ENCODE measurements at places on chromosomes 1 and 21.

DNA sequence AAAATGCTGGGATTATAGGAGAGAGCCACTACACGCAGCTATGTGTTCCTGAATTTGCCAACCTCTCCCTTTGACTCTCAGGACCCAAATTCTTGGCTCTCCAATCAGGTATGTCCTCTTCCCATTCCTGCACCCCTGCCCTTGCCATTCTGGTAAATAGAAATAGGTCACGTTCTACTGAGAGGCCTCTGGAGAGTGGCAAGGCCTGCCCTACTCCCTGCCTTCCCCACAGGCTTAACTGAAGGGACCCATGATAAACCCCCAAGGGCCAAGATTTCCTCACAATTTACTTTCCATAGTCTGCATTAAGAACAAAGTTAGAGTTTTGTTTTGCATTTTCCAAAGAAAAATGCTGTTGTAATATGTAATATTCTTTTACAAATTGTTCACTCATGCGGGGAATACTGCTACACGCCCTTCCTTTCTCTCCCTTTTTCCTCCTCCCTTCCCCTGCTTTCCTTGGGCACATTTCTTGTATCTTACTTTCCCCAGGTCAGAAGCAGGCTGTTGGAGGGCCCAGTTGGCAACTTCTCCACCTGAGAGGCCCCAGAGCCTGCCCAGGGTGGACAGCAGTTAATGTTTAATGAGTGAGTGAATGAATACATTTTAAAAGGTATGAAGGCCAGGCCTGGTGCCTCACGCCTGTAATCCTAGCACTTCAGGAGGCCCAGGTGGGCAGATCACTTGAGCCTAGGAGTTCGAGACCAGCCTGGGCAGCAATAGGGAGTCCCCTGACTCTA, 33.9 kb upstream of the PUM1 start:
- no peak for DNase-seq

GRCh38 chr1:219185486-219186117, 11.9 kb downstream of the LYPLAL1 start:
- DNase-seq = no peak

- DNase-seq = peak; percentile 88
These were observed 15.8 kb downstream of the TCP10L start for GRCh38 chr21:32569261-32570230.

GRCh38 chr1:23742670-23743286, 493 bp upstream of the ELOA start:
- DNase-seq = no peak

- DNase-seq = no peak
These were observed 59.0 kb upstream of the BCAR3 start for GRCh38 chr1:93740601-93741031.

GRCh38 chr1:20361805-20362381, 71.2 kb downstream of the VWA5B1 start:
- peak; percentile 32 for DNase-seq

All from KBM-7 (cell line).